Cardiac septum (tissue), 1 donor: ENCODE measurements at places on chromosomes 3 and 15. TPM values are rescaled to one million over a fixed set of nuclear protein-coding genes. Genes with fewer than 3 reads are reported as not detected.

CDC25A gene
- total RNA-seq = 0.32 TPM

ST8SIA2 gene
- 10.1 TPM for total RNA-seq

SLC22A14 gene
- 0.24 TPM for total RNA-seq

ESYT3 gene
- total RNA-seq = 2.4 TPM

AHSG gene
- total RNA-seq = not detected

STAB1 gene
- 52.2 TPM for total RNA-seq
